ENCODE measurements at places on chromosomes 3 and 15.

DNA sequence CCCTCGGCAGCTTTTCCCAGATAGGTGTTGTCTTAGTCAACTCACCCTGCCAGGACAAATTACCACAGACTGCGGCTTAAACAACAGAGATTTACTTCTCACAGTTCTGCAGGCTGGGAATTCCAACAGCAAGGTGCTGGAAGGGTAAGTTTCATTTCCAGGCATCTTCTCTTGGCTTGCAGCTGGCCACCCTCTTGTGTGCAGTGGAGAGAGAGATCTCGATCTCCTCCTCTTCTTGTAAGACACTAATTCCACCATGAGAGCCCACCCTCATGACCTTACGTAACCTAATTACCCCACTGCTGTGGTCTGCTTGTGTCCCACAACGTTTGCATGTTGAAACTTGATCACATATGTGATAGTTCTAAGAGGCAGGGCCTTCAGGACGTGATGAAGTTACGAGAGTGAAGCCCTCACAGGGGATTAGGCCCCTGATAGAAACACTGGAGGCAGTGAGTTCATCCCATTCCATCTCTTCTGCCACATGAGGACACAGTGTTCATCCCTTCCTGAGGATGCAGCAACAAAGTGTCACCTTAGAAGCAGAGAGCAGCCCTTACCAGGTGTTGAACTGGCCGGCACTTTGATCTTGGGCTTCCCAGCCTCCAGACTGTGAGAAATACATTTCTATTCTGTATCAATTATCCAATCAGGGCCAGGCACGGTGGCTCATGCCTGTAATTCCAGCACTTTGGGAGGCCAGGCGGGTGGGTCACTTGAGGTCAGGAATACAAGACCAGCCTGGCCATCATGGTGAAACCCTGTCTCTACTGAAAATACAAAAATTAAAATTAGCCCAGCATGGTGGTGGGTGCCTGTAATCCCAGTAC is 247.7 kb downstream of the PLCL2 start:
- DNase-seq, result no peak

DNA sequence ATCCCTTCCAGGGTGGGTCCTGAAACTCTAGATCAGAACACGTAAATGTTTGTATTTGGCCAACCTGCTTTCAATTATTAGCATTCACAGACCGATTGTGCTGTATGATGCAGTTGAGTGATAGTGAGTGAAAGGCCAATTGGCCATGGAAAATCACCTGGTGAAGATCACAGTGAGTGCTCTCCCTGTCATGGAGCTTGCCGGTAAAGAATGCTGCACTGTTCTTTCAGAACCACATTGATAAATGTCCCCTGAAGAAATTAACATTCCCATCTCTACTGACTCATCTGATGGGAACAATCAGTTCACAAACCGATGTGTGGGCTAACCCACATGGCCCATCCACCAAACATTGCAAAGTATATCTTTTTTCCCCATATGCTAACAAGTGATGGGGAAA is 324.8 kb upstream of the TBL1XR1 start:
- no peak for DNase-seq

- no peak for DNase-seq
Observed at GRCh38 chr15:62164396-62165103, 535 bp downstream of the C2CD4B start.

GRCh38 chr3:48614044-48614443 is 4.6 kb upstream of the UQCRC1 start:
- DNase-seq, result peak; percentile 96

DNA sequence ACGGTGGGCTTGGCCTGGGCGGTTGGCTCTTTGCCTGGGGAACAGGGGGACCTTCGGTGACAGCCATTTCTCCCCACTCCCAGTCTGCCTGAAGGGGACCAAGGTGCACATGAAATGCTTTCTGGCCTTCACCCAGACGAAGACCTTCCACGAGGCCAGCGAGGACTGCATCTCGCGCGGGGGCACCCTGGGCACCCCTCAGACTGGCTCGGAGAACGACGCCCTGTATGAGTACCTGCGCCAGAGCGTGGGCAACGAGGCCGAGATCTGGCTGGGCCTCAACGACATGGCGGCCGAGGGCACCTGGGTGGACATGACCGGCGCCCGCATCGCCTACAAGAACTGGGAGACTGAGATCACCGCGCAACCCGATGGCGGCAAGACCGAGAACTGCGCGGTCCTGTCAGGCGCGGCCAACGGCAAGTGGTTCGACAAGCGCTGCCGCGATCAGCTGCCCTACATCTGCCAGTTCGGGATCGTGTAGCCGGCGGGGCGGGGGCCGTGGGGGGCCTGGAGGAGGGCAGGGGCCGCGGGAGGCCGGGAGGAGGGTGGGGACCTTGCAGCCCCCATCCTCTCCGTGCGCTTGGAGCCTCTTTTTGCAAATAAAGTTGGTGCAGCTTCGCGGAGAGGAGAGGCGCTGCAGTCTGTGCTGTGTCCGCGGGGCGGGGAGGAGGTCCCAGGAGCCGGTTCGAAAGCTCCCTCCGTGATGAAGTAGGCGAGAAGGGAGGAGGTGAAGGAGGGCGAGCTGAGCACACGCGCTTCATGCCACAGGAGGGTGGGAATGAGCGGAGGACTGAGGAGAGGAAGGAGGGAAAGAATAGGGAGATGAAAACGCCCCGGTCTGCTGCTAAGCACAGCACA is 9.6 kb downstream of the CLEC3B start:
- no peak for DNase-seq

GRCh38 chr3:13470894-13471574 is 9.1 kb upstream of the HDAC11 start:
- no peak for DNase-seq

DNA sequence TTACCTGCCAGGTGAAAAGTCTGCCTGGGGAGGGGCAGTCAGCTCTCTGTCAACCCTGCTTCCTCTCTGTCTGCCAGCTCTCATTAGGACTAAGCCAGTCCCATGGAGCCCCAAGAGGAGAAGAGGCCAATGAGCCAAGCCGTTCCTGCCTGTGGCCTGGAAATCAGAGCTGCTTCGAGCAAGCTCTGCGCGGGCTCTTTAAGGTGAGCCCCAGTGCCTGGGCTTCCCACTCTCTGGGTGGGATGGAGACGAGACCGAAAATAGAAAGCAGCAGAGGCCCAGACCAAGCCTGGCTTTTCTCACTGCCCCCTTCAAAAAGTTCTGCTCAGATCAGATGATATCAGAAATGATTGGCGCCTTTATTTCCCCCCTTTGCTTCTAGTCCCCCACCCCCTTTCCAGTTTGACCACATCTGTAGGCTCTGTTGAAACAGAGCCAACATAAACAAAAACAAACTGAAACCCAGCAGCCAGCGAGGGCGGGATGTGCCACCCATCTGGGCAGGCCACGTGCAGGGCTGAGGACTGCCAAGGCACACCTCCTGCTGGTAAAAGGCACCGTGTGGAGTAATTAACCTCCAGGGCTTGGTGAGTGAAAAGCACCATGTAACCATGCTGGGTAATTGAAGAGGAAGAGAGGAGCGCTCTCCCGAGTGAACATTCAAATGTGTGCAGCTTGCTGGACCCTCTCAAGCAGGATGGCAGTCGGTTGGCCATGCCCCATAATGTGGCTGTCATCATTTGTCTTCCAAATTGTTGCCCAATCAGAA is 471.0 kb upstream of the PROK2 start:
- no peak for DNase-seq

DNA sequence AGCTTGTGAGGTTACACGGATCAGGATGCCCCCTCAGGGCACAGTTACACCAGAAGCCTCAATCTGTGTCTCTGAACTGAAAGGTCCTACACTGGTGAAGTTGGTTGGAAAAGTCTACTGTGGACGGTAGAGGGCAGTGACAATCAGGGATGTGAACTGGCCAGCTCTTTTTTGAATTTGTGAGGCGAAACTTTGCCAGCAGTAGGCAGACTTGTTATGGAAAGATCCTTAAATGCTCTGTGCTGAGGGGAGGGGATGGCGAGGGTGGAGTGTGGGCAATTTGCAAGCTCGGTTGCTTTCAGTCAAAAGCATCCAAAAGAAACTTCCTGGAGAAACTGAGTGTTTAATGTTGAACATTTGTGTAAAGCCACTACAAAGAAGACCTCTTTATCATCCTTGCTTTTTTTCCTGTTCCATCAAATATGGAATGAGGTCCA is 127.4 kb upstream of the ABHD17C start:
- DNase-seq, result peak; percentile 59

- DNase-seq, result no peak
Observed at GRCh38 chr3:189353988-189354889, 182.5 kb downstream of the TPRG1 start.

DNA sequence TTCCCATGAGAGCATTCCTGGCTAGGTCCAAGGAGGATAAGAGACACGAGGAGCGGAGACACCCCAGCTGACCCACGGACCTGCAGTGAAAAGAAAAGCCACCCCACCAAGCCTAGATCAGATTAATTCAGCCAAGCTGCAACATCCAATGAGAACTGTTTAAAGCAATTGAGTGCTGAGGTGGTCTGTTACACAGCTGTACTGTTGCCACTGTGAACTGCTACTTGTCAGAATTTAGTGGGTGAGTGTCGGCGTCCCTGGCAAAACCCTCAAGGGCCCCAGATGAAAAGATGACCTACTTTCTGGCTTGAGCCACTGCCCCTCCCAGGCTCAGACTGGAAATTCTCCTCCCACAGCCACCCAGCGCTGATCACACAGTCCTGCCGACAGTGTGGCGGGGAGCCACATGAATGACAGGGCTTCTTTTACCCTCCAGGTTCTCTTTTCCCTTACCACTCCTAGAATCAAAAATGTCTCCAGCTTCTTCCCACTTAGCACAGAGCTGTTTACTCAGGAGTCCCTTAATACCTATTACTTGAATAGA is 26.4 kb upstream of the KBTBD12 start:
- DNase-seq, result no peak

DNA sequence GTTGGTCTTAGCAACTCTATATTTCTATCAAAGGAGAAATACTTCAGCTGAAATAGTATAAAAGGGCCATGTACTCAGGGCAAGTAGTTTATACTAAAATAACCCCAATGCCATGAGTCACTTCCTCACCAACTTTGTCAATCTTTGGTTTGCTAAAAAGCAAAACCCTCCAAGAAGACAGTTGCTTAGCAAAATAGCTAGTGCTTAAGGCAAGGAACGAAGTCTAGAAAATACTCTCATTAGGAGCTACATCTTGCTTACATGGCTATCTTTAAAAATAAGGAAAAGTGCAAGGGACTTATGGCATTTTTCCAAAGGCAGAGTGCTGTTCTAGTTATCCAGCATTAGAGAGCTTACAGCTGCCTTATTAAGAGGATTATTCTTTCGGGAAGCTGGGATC is 28.4 kb downstream of the P3H2 start:
- DNase-seq, result no peak

GRCh38 chr3:53850895-53851294 is 4.5 kb downstream of the IL17RB start:
- DNase-seq, result no peak

All from AML-193 (cell line).